ENCODE measurements at places on chromosomes 7 and 10. TPM values are rescaled to one million over a fixed set of nuclear protein-coding genes. Genes with fewer than 3 reads are reported as not detected.

CFAP43 gene
- not detected for total RNA-seq

DYNC1I1 gene
- total RNA-seq, result 0.56 TPM

CUBN gene
- total RNA-seq, result 0.24 TPM

PDK4 gene
- total RNA-seq, result not detected

ABCA13 gene
- 3.4 TPM for total RNA-seq

MRC1 gene
- not detected for total RNA-seq

DNA sequence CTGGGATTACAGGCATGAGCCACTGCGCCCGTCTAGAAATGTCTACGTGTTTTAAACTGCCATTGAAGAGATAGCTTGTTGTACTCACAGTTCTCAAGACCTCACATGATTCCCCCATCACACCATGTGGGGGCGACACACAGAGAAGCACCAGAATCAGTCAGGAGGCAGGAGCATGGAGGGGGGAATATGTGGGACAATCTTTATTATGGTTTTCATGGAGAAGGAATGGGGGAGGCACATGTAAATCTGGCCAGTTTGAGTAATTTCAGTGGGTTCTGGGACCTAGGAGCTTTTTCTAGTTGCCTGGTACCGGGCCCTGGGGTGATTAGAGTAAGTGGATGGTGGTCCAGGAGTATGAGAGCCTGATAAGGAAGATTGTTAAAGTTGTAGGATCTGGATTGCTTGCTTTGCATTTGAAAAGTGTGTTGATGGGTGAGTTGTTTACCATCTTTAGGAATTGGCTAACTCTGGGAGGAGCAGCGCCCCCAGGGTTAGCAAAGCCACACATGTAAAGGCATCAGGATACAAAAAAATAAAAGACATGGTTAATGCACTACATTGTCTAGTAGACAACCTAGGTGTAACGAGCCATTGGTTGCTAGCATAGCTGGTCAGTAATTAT lies 85.4 kb upstream of the SLC13A1 start:
- no peak for DNase-seq

GRCh38 chr10:60293581-60294175 lies 96.0 kb downstream of the ANK3 start:
- no peak for DNase-seq

- DNase-seq, result no peak
These were observed 33.2 kb downstream of the BLVRA start for GRCh38 chr7:43791665-43792064.

DNA sequence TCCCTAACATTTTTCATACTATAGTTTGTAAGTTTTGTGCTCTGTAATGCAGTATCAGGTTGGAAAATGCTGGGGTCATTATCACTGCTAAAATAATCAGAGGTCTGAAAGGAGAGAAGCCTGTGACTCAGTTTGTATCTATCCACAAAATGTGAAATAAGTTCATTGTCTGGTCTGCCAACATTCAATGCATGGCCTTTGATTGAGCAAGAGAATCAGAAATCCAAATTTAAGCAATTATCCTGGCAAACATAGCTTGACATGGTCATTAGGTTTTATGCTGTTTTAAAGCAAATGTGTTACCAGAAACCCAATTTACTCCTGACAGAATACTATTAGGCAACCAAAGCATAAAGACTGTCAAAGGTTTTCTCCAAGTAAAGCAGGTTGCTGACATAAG lies 709.7 kb upstream of the SEMA3D start:
- no peak for DNase-seq

- DNase-seq, result no peak
These were observed 38.2 kb downstream of the SPOCK2 start for GRCh38 chr10:72049969-72050781.

DNA sequence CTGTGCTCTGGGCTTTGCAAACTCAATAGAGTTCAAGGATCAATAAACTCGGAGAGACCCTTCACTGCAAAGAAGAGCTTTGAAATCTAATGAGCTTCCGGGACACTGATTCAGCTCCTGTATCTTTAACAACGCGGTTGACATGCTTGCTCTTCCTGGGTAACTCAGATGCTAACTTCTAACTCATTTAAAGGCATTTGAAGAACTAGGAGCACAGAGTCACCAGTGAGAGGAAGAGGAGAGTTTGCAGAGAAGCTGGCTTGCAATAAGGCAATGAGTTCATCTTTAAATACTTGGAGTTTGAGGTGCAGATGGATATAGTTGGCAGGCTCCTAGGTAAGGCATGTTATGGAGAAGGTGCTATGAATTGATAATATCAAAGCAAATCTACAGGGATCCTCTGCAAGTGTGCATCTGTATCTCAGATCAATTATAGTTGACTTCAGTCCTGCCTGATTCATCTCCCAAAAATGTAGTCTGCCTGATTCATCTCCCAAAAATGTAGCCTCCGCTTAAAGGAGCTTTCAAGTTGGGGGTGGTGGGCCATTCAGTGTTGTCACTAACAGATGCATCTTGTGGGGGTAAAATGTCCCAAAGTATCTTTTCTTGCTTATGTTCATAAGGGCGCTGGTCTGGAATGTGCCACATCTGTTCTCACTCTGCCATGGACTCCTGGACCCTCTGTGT lies 182.5 kb upstream of the PRSS58 start:
- DNase-seq, result peak; percentile 48

GRCh38 chr10:23383637-23384036 lies 39.0 kb upstream of the C10orf67 start:
- no peak for DNase-seq

DNA sequence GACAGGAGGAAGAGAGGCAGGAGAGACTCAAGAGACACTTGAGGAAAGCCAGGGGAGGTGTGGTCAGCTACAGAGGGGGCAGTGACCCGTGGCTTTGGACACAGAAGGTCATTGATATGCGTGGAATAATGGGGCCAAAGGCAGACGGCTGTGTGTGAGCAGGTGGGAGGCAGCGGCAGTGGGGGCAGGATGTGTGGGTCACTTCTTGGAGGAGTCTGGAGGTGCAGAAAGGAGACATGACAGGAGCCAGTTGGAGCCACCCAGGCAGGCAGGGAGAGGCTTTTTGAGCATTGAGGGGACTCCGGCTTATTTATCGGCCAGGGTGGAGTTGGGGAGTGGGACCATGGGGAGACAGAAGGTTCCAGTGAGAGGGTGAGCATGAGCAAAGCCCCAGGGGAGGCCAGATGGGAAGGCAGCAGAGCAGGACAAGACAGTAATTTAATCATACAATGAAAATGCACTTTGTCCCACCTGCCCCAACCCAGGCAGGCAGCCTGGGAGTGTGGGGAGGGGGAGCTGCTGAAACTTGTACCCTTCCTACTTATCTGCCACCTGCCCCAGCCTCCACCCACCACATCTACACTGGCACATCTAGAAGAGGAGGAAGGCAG lies 5.0 kb downstream of the LDB3 start:
- no peak for DNase-seq

DNA sequence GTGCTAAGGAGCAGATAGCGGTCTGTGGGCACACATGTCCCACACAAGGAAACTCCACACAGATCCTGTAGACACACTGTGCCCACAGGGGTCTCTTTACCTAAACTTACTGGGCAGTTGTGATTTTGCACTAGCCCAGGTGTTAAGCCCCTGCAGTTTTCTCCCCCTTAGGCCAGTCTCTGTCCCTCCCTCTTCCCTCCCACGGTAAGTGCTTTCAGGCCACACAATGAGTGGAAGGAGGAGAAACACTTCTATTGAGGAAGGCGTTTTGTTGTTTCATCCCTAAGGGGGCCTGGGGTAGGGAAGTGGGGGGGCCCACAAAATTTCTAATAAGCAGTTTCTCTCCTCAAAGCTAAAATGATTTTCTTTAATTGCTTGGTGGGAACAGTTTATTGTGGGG lies 51.4 kb downstream of the FBXW4 start:
- DNase-seq, result no peak

DNA sequence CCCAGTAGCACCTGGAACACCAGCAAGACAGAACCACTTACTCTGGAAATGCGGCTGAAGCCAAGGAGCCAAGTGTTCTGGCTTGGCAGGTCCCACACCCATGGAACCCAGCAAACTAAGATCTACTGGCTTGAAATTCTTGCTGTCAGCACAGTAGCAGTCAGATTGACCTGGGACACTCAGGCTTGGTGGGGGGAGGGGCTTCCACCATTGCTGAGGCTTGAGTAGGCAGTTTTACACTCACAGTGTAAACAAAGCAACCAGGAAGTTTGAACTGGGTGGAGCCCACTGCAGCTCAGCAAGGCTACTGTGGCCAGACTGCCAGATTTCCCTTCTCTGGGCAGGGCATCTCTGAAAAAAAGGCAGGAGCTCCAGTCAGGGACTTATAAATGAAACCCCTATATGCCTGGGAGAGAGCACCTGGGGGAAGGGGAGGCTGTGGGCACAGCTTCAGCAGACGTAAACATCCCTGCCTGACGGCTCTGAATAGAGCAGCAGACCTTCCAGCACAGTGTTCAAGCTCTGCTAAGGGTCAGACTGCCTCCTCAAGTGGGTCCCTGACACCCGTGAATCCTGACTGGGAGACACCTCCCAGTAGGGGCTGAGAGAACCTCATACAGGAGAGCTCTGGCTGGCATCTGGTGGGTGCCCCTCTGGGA lies 121.2 kb downstream of the MTERF1 start:
- peak; percentile 26 for DNase-seq

DNA sequence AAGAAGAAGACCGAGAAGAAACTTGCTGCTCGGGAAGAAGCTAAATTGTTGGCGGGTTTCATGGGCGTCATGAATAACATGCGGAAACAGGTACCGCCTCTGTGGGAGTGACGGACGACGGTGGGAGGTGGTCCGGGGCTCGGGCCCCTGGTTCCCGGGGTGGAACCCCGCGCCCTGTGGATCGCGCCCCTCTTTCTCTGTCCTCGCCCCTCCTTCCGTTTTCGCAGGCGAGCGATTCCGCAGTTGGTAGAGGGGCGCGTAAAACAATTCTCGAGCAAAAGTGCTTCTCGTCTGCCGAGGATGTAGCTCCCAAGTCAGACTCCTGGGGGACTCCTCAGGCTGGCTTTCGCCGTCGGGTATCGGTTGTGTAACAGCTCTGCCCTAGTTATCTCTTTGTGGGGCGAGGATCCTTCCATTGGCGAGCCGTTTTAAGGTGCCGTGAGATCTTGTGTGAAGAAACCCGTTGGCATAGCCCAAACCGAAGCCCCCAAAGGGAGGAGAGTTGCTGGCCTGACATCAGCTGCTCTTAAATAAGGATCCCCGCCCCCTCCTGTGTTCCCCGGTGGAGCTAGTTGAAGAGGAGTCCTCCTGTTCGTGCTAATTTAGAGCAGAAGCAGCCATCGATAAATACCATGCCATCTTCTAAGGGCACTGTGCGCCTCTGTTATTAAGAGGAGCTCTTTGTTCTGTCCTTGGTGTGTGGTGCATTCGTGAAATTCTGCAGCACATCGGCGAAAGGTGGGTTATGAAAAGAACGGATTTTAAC lies 655 bp downstream of the KLHL7 start:
- peak; percentile 67 for DNase-seq

DNA sequence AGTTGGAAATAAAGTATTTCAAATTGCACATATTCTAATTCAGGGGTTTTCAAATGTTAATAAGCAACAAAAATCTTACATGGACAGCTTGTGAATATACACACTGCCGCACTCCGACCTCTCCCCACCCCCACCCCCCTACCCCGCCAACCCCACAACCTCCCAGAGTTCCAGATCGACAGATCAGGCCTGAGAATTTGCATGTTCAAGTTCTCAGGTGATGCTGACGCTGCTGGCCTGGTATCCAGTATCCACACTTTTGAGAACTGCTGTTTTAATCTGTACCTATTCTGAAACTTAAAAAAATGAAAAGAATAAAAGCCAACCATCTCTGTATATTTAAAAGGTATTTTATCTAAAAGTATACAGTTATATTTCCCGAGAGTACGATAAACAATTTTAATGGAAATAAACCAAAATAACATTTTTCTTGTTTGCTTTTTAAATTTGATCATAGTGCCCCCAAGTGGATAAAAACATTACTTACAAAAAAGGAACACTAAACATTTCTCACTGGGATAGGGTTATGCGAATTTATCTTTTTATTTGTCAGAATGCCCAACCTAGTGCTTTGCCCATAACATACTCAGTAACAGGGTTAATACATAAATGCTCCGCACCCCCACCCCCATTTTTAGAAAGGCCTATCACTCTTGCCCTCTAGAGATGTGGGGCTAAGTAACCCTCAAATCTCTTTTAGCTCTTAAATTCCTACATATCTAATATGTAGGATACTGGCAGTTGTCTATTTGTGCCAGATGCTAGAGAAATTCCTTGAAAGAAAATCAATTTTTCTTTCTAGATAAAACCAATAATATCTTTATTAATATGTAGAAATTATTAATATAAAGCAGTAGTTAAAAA lies 166.3 kb downstream of the RNF133 start:
- DNase-seq, result no peak

DNA sequence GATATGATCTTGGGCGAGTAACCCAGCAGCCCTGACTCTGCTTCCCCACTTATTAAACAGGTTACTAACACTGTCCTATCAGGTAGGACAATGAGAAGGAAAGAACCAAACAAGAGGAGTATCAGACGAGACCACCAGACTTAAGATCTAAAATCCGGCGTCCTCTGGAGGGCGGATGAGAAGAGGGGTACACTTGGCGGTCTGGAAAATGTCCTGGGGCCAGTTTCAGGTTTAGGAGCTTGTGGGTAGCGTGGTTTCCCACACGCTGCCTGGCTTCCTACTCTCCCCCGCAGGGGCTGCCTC lies 635 bp downstream of the ZNF32 start:
- DNase-seq, result no peak

DNA sequence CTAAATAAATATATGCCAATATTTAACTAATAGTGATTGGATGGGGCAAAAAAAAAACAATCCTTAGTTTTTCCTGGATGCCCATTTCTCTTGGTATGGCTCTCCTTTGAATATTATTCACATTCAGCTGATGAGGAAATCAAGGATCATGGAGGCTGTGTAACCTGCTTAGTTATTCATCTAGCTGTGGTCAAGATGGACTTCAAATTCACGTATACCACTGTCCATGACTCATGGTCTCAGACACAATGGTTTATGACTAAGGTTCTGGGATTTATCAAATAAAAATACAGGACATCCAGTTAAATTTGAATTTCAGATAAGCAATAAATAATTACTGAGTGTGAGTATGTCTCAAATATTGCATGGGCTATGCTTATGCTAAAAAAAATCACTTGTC lies 191.5 kb upstream of the CELF2 start:
- peak; percentile 81 for DNase-seq

Data from mammary epithelial cell (primary cell).